Stimulated activated CD4-positive, alpha-beta T cell treated with anti-CD3 and anti-CD28 coated beads, Interleukin-1b, Interleukin-23, amount 100 ng/mL, for 24 hours (primary cell): ENCODE measurements at places on chromosomes 1 and 21.

- DNase-seq, result no peak
Observed at GRCh38 chr1:43904660-43905551, 28.7 kb upstream of the ARTN start.

DNA sequence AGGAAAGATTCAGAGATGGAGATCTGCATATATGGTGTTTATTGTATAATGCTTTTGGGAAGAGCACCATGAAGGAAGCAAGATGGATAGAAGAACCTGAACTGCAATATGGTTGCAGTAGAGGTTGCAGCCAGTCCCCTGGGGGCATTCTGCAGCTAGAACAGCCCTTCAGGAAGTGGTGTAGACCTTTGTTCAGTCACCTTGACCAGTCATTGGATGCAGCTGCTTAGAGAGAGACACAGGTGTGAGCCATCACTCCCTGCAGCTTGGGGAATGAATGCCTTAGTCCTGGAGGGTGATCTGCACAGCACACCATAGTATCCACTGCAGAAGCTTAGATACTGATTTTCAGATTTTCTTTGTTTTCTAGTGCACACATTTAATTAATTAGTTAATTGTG, 42.3 kb downstream of the NEK7 start:
- no peak for DNase-seq

- DNase-seq, result no peak
Observed at GRCh38 chr21:34074283-34075090, 1.1 kb downstream of the MRPS6 start.

DNA sequence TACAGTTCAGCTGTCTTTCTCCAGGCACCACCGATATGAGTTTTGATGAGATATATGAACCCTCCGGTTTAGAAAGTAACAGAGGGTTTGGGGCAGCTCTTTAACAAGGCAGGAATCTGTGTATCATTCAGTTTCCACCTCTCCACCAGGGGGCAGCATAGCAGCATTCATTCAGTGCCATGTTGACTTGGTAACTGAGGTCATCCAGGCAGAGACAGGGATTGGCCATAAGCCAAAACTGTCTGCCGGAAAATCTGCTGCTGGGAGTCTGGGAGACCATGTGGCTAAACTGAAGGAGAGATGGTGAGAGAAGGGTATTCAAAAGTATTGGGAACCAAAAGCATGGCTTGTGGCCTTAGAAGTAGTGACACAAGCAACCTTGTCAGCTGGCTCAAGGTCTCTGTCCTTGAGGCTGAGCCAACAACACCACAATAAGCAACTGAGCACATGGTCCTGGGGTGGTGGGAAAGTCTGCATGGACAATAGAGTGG, 98.5 kb downstream of the LMX1A start:
- DNase-seq, result no peak

DNA sequence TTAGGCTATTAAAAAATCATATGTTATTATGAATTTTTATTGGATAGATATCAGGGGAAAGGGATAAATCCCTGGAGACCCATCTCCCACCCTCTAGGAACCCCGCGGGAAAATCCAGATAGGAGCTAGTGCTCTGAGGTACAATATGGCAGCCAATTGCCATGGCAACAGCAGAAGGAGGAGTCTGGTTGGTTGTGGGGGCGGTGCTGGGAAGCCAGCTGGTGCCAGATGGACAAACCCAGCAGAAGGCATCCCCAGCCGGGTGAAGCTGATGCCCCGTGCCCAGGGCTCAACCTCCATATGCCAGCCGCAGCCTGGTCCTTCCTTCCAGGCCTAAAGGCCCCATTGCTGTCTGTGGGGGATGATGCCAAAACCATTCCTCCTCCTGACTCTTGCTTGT, 38.3 kb downstream of the RHBG start:
- no peak for DNase-seq

- DNase-seq, result no peak
Observed at GRCh38 chr1:203690730-203691129, 64.1 kb downstream of the ATP2B4 start.

- DNase-seq, result no peak
Observed at GRCh38 chr1:119735217-119735616, 23.5 kb downstream of the PHGDH start.
